Testis (tissue), 5 donors: ENCODE measurements at places on chromosomes 2 and 18.

DNA sequence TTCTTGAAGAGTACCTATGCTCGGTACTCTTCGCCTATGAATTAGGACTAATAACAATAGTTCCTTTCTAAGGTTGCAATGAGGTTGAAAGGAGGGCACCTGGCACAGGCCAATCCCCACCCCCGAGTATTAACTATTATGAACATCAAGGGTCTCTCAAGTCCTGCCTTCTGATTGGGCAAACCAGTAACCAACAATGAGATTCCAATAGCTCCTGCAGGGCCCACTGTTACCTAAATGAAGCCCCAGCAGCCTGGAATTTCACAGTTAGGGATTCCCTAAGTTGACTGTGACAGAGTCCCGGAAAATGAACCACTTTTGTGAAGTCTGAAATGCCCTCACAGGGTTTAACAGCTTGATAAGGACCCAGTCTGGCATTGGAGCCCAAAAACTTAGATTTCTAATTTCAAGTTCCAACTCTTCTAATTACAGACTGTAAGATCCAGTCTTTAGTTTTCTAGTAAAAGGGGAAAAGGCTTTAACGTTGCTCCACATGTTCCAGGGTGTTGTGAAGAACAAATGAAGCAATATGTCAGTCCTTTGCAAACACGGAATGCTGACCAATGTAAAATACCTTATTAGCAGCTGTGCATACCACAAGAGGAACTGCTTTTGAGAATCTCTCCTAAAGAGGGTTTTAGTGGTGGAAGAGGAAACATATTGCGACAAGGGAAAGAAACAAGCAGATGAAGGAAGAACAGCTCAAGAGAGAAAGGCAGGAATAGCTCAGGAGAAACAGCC lies 277.7 kb upstream of the MAP2 start:
- no peak for DNase-seq

DNA sequence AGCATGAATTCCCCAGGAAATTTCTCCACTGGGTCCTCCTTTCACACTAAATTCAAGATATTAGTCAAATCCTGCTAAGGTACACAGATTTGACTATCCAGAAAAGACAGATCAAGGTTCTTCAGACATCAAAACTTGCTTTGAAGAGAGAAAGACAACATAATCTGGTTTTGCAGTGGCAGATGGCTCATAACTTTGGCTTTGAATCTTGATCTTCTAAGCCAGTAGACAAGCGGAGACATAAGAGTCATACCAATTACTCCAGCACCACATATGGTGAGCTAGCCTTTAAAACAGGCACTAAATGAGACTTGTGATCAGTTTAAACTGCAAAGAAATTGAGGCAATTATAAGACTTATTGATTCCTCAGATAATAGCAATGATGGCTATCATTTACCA lies 29.3 kb downstream of the PDE11A start:
- DNase-seq = no peak

- DNase-seq = no peak
Observed at GRCh38 chr2:28366496-28367282, 26.0 kb upstream of the FOSL2 start.

- DNase-seq = no peak
Observed at GRCh38 chr2:178796079-178796677, 11.0 kb downstream of the TTN start.

GRCh38 chr2:174711206-174711605 lies 53.1 kb downstream of the CHRNA1 start:
- DNase-seq = no peak

DNA sequence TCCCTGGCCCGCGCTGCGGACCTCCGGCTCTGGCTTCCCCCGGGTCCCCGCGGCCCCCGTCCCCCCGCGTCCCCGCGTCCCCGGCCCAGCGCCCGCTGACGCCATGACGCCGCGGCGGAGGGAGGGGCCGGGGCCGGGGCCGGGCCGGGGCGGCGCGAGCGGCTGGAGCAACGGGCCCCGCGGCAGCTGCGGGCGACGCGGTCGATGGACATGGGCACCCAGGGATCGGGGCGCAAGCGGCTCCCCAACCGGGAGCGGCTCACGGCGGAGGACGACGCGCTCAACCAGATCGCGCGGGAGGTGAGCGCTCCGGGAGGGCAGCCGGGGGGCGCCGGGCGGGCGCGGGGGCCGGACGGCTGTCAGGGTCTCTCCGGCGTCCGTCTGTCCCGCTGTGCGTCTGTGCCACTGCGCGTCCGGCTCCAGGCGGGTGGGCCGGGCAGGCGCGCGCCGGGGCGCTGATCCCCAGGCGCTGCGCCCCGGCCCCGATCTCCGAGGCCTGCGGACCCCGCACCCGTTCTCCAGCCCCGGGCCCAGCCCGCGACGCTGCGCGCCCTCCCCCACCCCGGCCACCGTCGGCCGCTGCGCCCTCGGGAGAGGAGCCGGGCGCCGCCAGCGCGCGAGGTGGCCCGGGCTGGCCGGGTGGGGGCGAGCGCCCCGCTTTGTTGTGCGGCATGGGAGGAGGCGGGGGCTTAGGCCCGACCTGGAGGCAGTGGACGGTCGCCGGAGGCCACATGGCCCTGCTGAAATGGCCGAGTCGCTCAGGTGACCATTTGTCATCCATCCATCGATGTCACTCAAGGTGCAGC lies at the start of gene LRRFIP1:
LRRFIP1 (plus strand) TSS at position 147 of the 806 bp plus-strand sequence; CDS start at position 205, 58 bp downstream.
- no peak for DNase-seq

DNA sequence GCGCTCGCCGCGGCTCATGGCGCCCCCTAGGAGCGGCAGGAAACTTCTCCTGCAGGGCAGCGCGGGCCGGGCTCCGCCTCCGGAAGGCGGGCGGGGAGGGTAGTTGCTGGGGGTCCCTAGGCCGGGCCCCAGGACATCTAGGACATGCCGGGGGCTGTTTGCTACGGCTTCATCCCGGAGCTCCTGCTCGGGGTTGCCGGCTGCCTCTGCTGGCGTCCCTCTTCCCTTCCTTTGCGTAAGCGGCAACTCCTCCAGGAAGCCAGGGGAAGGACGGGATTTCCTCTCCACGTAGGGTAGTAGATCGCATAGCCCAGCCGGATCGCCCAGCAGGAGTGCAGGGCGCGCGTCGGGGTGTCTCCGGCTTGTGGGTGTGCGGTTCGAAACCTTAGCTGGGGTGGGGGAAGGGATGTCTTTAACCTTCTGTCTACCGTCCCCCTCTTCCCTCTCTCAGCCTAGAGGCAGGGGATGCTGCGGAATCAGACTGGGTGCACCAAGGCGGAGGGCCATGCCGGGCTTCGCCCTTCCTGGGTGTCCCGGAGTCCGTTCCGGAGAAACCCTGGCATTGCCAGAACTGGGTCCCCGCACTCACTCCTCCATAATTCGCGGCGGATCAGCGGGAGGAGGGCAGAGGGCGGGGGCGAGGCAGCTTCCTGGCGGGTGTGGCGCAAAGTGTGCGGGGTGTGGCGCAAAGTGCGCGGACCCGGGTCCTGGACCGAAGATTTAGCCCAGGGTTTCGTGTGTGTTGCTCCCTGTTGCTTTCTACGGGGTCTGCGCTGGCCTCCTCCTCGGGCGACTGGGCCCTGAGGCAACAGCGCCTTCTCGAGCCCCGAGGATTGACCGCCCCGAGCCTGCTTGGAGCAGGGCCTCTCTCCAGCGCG lies 12.2 kb upstream of the SKOR2 start:
- no peak for DNase-seq

DNA sequence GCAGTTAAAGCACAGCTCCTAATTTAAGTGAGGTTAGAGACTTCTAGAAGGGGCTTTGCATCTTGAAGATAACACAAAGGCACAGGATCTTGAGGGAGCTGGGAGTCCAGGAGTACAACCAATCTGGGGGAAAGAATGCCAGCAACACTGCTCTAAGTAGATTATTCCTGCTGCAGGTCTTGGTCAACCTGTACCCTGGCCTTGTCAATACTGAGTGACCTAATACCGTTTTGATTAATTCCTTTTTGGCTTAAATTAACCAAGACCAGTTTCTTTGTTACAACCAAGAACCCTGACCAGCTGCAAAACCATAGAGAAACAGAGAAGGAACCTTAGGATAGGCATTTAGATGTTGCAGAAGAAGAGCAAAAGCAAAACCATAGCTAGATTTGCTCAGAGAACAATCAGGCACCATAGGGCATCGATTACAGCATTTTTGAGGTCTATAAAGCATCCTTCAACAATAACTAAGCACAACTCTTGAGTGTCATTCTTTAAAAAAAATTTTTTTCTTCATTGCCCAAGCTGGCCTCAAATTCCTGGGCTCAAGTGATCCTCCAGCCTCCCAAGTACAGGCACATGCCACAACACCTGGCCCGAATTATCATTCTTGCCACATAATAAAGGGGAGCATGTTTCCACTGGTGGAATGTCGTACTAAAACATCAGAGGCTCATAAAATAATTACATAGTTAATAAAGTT lies 6.3 kb downstream of the STARD7 start:
- no peak for DNase-seq

DNA sequence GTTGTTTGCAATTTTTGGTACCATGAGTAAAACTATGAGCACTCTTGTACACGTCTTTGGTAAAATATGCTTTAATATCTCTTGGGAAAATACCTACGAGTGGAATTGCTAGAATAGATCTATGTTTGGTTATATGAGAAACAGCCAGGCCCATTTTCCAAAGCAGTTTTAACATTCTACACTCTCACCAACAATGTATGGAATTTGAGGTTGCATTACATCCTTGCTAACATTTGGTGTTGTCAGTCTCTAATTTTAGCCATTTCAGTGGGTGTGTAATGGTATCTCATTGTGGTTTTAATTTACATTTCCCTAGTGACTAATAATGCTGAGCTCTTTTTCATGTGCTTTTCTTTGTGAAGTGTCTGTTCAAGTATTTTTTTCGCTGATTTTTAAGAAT lies 118.9 kb upstream of the TCF4 start:
- no peak for DNase-seq

DNA sequence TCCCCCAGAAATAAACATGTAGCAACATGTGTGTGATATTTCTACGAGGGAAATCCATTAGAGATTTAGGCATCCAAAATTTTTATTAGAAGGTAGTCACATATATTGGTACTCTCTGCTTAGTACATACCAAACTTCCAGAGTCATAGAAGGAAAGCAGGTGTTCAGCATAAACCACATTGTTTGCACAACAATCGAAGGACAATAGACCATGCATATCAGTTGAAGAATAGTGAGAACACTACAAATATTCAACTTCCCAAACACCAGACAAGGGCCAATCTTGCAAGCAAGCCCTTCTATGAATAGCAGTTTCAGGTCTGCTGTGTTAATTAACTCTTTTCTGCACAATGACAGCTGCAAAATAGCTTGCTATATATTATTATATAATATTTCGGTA lies 702.2 kb downstream of the ERBB4 start:
- DNase-seq = no peak

- DNase-seq = no peak
Observed at GRCh38 chr2:202007015-202007982, 26.4 kb upstream of the FZD7 start.

DNA sequence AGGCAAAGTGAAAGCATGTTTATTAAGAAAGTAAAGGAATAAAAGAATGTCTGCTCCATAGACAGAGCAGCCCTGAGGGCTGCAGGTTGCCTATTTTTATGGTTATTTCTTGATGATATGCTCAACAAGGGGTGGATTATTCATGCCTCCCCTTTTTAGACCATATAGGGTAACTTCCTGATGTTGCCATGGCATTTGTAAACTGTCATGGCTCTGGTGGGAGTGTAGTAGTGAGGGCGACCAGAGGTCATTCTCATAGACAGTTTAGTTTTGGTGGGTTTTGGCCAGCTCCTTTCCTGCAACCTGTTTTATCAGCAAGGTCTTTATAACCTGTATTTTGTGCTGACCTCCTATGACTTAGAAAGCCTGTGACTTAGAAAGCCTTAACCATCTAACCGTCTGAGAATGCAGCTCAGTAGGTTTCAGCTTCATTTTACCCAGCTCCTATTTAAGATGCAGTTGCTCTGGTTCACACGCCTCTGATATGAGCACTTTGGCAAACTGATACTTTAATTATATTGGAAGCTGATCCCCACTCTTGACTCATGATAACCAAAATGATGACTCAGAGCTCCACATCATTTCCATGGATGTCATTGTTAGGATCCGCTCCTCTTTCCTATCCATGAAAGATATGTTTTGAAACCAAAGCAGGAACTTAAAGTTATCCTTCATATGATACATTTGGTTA lies 14.5 kb upstream of the ERMN start:
- DNase-seq = no peak

DNA sequence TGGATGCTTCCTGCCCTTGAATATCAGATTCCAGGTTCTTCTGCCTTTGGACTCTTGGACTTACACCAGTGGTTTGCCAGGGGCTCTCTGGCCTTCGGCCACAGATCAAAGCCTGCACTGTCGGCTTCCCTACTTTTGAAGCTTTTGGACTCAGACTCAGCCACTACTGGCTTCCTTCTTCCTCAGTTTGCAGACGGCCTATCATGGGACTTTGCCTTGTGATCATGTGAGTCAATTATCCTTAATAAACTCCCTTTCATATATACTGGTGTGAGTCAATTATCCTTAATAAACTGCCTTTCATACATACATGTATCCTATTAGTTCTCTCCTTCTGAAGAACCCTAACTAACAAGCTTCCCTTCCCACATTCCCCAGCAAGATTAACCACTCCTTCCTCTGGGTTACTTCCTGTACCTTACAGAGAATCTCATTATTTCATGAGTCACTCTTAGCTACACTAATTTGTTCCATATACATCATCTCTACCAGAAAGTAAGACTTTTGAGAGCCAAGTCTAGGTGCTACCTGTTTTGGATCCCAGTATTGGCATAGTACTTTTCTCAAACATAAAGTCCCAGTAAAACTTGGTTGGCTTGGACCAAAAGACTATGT lies 31.3 kb upstream of the LRATD1 start:
- DNase-seq = no peak

DNA sequence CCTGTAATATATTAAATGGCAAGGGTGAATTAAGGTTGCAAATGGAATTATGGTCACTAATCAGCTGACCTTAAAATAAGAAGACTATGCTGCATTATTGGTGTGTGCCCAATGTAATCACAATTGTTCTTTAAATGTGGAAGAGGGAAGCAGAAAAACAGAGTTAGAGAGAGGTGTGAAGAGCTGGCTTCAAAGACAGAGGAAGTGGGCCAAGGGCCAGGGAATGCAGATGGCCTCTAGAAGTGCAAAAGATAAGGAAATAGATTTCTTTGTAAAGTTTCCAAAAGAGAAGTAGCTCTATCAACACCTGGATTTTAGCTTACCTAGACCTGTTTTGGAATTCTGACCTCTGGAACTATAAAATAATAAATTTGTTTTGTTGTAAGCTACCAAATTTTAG lies 276.0 kb downstream of the LRRTM1 start:
- no peak for DNase-seq

DNA sequence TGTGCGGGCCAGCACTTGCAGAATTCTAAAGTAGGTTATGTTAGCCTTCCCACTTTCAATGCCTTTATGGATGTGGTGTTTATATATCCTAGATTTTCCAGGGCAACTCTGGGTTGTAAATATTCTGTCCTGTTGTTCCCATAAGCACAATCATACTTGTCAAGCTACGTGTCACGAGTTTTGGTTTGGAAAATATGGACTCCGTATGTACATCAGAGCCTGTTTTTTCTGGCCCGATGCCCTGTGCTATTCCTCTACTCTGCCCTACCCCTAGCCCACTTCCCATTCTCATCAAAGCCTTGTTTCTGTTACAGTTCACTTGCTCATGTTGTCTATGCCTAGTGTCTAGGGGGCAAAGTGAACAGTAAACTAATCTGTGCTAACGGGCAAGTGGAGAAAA lies 27.0 kb upstream of the ZEB2 start:
- DNase-seq = no peak
